ENCODE measurements at places on chromosomes 4 and X.

DNA sequence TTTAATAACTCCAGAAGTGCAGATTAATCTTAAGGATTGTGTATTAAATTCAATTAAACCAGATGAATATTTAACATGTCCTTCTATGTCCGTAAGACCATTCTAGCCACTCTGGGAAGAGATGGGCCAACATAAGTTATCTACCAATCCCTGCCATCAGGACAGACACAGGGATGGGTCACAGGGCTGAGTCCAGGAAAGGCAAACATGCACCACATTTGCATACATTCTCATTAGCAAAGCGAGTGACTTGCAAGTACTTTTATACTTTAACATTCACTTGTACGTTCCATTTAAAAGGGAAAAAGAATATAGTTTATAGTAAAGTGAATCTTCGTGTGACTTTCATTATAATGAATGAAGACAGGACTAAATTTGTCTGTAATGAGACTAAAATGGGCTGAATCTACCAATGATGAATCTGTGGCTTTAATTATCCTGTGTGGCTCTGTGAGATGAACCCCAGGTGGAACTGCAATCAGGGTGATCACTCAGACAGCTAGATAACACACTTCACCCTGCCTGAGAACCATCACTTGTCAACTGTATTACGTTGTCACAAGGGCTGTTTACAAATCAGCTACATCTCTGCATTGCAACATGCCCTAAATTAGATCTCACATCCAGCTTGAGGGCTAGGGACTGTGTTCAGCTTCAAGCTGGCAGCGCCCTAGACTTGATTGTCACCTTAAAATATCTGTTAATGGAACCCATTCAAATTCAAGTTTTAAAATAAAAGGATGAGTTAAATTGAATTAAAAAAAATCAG, 77.2 kb downstream of the SH3KBP1 start:
- no peak for DNase-seq

DNA sequence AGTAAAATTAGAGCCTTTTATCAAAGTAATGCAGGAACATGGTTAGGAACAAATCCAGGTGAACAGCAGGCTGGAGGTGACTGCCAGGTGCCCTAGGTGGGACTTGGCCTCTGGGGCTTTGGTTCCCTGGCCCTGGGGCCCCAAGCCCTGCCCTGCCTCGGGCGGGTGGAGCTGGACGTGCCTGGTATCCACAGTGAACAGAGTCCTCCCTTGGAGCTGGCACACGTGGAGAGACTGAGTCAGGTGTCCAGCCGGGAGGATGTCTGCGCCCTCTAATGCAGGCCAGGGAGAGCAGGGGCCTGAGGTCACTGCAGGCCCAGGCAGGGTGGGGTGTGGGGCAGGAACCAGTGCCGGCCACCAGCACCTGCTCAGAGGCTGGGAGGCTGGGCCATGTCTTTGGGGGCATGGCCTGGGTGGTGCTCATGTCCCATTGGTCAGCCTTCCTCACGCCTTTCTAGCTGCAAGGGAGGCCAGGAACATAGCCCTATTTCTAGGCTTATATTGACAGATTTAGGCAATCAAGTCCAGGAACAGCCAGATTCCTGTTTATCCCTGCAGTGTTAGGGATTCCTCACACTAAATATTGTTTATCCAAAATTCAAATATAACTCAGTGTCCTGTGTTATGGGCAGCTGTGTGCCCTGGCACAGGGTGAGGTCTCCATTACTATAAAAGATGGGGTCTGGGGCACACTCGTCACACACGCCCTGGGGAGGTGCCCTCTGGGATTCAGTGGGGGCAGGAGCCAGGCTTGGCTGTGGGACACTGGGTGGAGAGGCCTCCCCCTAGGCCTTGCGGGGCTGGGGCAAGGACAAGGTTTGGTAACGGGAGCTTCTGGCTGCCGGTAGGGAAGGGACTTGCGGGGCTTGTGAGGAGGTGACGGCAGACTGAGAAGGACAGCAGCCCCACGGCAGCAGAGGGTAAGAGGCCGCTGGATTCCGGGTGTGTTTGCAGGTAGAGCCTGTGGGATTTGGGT, 14.3 kb upstream of the NAT8L start:
- no peak for DNase-seq

- DNase-seq, result no peak
These were observed 6.8 kb downstream of the MSX1 start for GRCh38 chr4:4866124-4866865.

DNA sequence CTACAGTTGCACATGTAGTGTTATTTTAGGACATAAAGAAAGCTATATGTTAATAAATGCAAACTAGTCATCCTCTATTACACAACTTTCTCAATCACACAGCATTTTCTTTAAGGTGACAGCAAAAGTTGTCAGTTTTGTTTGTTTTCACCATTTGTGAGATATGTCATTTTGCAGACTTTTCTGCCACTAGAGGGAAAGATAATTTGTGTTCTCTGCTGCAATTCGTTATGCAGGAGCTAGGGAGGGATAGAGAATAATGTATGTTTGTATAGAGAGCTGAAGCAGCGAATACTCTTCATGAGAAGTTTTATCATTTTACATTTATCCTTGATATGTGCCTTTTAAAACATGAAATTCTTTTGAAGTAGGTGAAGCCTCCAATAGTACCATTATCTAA, 670.6 kb upstream of the ATOH1 start:
- no peak for DNase-seq

GRCh38 chr4:157220371-157220881, at the start of gene GRIA2:
Gene GRIA2, plus strand, starts transcription at chr4:157220728. Its CDS starts 315 bp downstream, at chr4:157221043.
- DNase-seq, result no peak

DNA sequence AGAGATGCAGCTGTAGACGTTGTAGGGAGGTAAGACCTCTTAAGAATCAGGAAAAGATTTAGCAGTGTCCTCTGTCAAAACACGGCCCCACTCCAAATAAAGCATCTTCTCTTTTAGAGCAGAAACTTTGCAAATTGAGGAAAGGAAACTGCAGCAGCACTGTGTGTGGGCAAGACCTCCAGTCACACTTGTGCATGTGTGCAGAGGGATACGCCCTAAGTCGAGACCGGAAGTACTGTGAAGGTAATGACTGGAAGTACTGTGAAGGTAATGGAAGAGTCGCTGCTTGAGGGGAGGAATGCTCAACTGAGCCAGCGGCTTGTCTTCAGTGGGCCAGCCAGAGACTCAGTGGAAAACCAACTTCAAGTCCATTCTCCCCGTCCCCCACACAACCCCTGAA, 46.5 kb downstream of the EGF start:
- no peak for DNase-seq

DNA sequence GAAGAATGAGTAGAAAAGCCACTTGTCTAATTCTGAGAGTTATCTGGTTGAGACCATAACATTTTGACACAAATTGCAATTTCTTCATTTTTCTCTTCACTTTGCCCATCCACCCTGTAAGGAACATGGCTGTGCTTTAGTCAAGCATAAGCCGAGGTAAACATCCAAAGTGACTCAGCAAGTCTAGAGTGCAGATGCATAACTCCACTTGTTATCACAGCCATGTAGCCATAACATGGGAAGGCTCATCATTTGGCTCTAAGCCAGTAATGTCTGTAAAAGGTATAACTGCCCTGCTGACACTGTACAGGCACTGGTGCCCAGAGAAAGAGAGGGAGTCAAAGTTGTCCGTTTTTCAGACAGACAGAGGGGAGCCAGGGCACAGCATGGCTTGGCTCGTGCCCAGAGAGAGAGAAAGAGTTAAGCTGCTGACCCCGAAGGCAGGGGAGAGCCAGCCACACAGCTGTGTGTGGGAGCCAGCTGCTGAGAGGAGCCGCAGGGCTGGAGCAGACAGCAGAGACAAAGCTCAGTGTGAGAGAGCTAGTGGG, 76.9 kb upstream of the EXOC1L start:
- no peak for DNase-seq

GRCh38 chr4:60589425-60589824, 610.7 kb upstream of the ADGRL3 start:
- no peak for DNase-seq

DNA sequence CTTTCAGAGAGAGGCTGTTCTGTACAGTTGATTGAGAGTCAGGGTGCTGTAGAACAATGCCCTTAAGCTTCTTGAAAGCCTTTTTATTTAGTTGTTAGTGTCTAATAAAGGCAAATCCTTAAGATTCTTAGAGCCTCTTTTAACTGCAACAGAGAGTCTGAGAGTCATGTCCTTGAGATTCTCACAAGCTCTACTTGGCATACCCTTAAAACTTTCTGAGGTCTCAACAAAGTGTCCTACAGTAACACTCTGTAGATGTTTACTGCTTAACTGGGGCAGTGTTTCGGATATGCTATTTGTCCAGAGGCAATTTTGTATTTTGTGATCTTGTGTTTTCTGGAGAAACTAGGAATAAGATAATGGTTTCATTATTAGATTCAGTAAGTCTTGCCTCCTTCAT, 209.7 kb downstream of the ARHGAP24 start:
- no peak for DNase-seq
